Fibroblast of skin of scalp (primary cell): ENCODE measurements at places on chromosomes 2 and 18.

GRCh38 chr18:58687871-58688308, 16.6 kb downstream of the MALT1 start:
- DNase-seq = no peak

DNA sequence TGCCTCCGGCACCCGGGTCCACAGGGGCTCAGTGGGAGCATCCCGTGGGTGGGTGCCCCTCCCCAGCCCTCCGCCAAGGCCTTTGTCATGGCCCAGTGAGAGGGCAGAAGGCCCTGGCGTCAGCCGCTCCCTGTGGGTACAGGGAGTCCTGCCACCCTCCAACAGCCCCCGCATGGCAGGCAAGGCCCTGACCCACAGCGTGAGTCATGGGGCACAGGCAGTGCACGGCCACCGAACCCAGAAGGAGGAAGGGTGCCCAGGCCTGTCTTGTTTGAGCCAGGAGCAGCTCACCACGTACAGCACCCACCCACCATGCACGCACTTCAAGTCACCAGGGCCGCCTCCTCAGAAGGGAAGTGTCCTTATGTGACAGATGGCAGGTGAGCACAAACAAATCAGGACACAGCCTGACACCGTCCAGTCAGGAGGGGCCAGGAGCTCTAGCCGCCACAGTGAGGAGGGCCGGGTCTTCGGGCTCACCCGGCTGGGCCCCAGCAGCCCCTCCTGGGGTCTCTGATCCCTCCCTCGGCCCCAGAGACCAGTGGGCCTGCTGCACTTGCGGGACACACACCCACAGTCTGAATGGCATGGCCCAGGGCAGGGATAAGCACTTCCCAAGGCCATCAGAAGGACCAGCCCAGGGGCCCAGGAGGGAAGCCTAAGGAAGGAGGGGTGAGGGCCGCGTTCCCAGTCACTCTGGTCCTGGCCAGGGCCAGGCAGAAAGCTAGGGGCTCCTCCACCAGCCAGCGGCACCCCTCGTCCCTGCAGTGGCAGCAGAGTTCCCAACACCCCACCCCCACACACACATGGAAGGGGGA, 25.8 kb downstream of the BIN1 start:
- DNase-seq = no peak

DNA sequence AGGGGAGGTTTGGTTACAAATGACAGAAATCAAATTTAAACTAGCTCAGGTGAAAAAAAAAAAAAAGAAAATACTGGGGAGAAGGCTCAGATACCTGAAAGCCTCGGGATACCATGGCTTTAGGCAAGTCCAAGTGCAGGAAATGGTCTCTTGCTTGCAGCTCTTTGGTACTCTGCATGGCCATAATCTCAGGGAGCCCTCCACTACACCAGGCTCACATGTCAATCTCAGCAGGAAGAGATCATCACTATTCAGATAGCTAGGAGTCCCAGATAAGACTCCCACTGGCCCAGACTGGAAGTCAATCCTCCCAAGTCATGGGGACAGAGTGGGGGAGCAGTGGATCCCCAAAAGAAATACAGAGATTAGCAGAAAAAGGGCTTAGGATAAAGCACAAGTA, 64.8 kb upstream of the RALBP1 start:
- DNase-seq = no peak

DNA sequence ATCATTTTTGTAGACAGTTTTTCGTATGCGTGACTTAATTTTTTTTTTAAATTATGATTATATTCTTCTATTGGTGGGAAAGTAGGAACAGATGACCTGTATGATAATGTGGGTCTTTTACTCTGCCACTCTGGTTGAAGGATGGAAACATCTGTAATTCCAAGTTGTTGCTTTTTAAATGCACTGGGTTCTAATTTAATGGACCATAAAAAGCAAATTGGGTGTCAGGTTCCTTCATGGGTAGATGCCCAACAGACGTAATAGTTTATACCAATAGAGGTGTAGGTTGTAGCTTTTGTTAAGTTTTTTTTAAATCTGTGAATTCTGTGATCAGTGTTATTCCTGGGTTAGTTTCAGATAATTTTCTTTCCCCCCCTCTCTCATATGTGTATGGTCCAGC, 117.6 kb downstream of the MAP4K4 start:
- no peak for DNase-seq

- DNase-seq = no peak
Measured at GRCh38 chr18:58593938-58594337, 35.0 kb downstream of the ALPK2 start.
